Esophagus squamous epithelium (tissue), 5 donors: ENCODE measurements at places on chromosomes 2 and 18. TPM values are rescaled to one million over a fixed set of nuclear protein-coding genes. Genes with fewer than 3 reads are reported as not detected.

Gene IL1RL2
- total RNA-seq, result 4.9 TPM

Gene IL1A
- total RNA-seq, result 3.3 TPM

Gene TIMM21
- total RNA-seq, result 29.6 TPM

Gene ALLC
- not detected for total RNA-seq

Gene CNRIP1
- 2.3 TPM for total RNA-seq

Gene RGPD4
- not detected for total RNA-seq

Gene LINC00305
- not detected for total RNA-seq

Gene CCDC102B
- 2.2 TPM for total RNA-seq

Gene CACNB4
- total RNA-seq, result 7.2 TPM

Gene ERBB4
- total RNA-seq, result 0.35 TPM

Gene SAP130
- total RNA-seq, result 5.9 TPM

Gene ST8SIA5
- not detected for total RNA-seq

Gene CNTNAP5
- total RNA-seq, result not detected

Gene RBFA
- total RNA-seq, result 15.5 TPM

Gene ANKRD62
- total RNA-seq, result not detected

Gene PRSS56
- not detected for total RNA-seq

Gene PHLPP1
- 16.6 TPM for total RNA-seq

Gene MOGAT1
- not detected for total RNA-seq

Gene RAB1A
- total RNA-seq, result 81.1 TPM

Gene ZNF514
- total RNA-seq, result 5.9 TPM

Gene CMPK2
- 4.9 TPM for total RNA-seq

Gene FN1
- 53.3 TPM for total RNA-seq

Gene SFT2D3
- 10.5 TPM for total RNA-seq

Gene KLHL29
- total RNA-seq, result 7.0 TPM

Gene SEMA4F
- 0.42 TPM for total RNA-seq

Gene SERPINB13
- 175 TPM for total RNA-seq

Gene PSTPIP2
- total RNA-seq, result 9.4 TPM

Gene ICA1L
- 0.53 TPM for total RNA-seq

Gene FBLN7
- total RNA-seq, result 1.1 TPM

Gene CD28
- total RNA-seq, result 0.42 TPM

Gene KCNJ3
- not detected for total RNA-seq

Gene SP9
- total RNA-seq, result not detected

Gene C2orf15
- 0.49 TPM for total RNA-seq

Gene SLC38A11
- total RNA-seq, result 0.47 TPM

Gene SAG
- total RNA-seq, result not detected

Gene PSD4
- 52.6 TPM for total RNA-seq

Gene GKN2
- not detected for total RNA-seq

Gene GDF7
- 0.53 TPM for total RNA-seq

Gene VWC2L
- total RNA-seq, result not detected

Gene MAPK4
- total RNA-seq, result 1.0 TPM

Gene NHEJ1
- 6.9 TPM for total RNA-seq

Gene UBE2F
- total RNA-seq, result 62.9 TPM

Gene ANKRD53
- 0.76 TPM for total RNA-seq

Gene SEMA4C
- total RNA-seq, result 23.8 TPM

Gene SDC1
- 517 TPM for total RNA-seq
